ENCODE measurements at places on chromosomes 2 and 18. TPM values are rescaled to one million over a fixed set of nuclear protein-coding genes. Genes with fewer than 3 reads are reported as not detected.

The CCDC178 gene
- not detected for total RNA-seq

The ARHGAP15 gene
- 111 TPM for total RNA-seq

The DSG4 gene
- total RNA-seq: not detected

DNA sequence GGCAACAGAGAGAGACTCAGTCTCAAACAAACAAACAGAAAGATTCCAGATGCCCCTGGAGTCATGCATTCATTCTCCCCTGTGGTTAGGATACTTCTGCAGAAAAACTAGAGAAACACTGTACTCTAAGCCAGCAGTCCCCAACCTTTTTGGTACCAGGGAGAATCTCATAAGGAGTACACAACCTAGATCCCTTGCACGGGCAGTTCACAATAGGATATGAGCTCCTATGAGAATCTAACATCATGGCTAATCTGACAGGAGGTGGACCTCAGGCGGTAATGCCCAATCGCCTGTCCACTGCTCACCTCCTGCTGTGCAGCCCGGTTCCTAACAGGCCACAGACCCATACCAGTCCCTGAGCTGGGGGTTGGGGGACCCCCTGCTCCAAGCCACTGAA lies 18.3 kb downstream of the PSME4 start:
- H3K27me3 ChIP-seq: no peaks in the 10 kb centered on the region
- H3K4me3 ChIP-seq: no peak overlapping the region
- no peak for DNase-seq
- no peak overlapping the region for H3K27ac ChIP-seq

DNA sequence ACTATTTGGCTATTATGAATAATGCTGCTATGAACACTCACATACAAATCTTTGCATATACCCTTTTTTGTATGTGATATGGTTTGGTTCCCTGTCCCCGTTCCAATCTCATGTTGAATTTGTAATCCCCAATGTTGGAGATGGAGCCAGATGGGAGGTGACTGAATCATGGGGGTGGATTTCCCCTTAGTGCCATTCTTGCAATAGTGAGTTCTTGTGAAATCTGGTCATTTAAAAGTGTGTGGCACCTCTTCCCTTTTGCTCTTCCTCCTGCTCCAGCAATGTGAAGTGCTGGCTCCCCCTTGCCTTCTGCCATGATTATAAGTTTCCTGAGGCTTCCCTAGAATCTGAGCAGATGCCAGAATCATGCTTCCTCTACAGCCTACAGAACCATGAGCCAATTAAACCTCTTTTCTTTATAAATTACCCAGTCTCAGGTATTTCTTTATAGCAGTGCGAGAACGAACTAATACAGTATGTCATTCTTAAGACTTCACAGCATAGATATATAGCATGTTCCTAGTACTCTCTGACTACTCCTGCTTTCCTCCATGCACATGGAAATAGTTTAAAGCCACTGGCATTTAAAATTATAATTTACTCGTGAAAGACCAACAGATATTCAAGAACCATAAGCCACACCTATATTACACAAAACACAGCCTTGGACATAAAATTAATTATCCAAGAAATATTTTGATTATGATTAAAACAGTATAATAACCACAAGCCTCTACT lies 75.2 kb downstream of the COBLL1 start:
- no peak overlapping the region for H3K27ac ChIP-seq
- peaks cover 21% of the 10 kb centered on the region for H3K27me3 ChIP-seq
- peaks cover 11% of the 10 kb centered on the region for H3K4me1 ChIP-seq
- H3K4me3 ChIP-seq: no peak overlapping the region
- no peaks in the 10 kb centered on the region for H3K36me3 ChIP-seq
- DNase-seq: no peak

GRCh38 chr18:78624646-78625279 lies 354.9 kb upstream of the SALL3 start:
- H3K36me3 ChIP-seq: no peaks in the 10 kb centered on the region
- H3K27ac ChIP-seq: no peak overlapping the region
- H3K27me3 ChIP-seq: peaks cover 19% of the 10 kb centered on the region
- H3K4me1 ChIP-seq: no peaks in the 10 kb centered on the region
- no peak overlapping the region for H3K4me3 ChIP-seq
- no peak for DNase-seq

DNA sequence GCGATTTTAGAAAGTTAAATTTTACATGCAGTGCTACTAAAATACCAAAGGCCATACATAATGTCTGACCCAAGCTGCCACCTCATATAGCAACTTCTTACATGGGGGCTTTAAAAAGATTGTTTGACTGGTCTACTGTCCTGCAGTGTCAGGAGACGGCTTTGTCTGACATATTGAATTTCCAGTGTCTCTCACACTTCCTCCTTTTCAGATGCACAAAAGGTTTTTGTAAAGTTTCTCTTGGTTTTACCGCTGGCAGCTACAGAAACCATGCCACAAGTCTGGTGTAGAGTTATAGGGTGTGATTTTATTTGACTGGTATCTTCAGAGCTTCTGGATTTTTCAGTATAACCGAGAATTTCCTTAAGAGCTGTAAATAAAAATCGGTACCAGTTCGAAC lies 1.1 kb upstream of the ASAP2 start:
- no peak overlapping the region for H3K27ac ChIP-seq
- no peak for DNase-seq
- peaks cover 49% of the 10 kb centered on the region for H3K27me3 ChIP-seq

GRCh38 chr2:226883296-226883795 lies 47.5 kb downstream of the RHBDD1 start:
- no peak for DNase-seq
- H3K27me3 ChIP-seq: no peaks in the 10 kb centered on the region
- H3K27ac ChIP-seq: no peak overlapping the region
- H3K4me3 ChIP-seq: no peak overlapping the region
- peaks cover 5% of the 10 kb centered on the region for H3K36me3 ChIP-seq

All from activated T-cell treated with anti-CD3 and anti-CD28 coated beads, Interleukin-2, amount 50 U/mL, for 72 hours (primary cell).